ENCODE measurements at places on chromosomes 4 and X.

- DNase-seq = peak; percentile 84
Observed at GRCh38 chr4:53899586-53900270, 164.7 kb downstream of the CHIC2 start.

- DNase-seq = no peak
Observed at GRCh38 chrX:149494844-149495565, 10.1 kb downstream of the IDS start.

DNA sequence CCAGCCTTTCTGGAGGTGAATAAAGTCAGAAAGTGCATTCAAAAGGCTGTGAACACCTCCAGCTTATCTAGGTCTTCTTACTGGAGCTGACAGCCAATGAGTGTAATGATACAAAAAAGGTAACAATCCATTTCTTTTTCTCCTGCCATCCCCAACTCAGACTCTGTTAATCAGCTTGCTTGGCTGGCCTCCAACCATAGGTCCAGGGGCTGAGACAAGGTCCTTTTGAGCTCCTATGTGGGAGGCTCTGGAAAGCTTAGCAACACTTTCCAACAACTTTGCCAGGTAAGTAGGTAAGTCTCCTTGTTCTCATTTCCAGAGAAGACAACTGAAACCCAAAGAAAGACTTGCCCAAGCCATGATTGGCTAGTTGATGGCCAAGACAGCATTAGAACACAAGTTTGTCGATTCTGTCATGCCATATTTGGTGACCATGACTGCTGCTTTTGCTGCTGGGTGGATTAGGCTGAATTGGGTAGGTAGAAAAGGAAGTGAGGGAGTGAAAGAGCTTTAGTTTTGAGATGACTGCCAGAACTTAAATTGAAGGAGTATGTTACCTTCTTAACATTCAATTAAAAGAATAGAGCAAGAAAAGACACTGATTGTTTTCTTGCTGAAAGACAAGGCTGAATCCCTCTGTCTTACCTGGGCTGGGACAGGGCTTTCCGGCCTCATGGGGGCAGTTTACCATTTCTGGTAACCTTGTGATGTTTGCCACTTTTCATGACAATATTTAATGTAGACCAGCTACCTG is 22.8 kb downstream of the VSIG4 start:
- DNase-seq = no peak

DNA sequence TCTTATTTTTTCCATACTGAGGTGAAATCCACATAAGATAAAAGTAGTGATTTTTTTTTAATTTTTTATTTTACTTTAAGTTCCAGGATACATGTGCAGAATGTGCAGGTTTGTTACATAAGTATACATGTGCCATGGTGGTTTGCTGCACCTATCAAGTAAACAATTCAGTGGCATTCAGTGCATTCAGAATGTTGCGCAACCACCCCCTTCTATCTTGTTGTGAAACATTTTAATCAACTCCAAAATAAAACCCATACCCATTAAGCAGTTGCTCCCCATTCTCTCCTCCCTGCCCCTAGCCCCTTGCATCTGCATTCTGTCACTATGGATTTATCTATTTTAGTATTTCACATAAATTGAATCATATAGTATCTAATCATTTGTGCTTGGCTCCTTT is 121.2 kb downstream of the KLHL13 start:
- no peak for DNase-seq

DNA sequence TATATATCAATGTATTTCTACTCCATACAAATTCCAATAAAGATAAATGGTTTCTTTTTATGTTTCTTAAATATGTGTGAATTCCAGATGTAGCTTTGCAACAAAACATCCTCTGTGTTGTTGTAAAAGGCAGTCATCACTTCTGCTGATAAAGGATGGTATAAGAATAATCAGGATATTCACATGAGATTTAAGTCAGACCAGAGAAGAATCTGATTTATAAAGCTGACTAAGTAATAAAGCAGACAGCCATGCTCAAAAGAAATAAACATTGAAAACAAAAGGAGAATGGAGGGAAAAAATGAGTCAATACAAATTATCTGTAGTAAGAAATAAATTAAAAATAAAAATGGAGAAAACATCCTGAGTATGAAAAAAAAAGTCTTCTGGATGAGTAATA is 27.0 kb upstream of the SLC7A11 start:
- DNase-seq = no peak

- no peak for DNase-seq
Observed at GRCh38 chr4:76716020-76716419, 181.9 kb downstream of the SOWAHB start.

DNA sequence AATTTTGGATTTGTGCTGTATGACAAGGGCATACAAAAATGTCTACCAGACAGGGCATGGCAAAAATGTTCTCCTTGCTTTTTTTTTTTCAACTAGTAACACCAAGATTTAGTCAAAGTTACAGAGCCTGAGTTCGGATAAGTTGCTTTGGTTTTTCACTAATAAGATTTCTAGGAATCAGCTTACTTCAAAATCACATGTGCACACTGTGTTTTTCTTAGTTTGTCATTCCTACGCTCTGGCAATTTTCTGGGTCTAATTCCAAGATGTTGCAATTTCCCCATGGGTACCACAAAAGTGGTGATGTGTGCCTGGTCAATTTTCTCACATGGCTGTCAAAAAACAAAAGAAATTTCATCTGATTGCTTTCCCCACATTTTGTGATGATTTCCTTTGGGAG is 6.3 kb downstream of the C1QTNF7 start:
- no peak for DNase-seq

- DNase-seq = no peak
Observed at GRCh38 chrX:80812176-80812575, 2.5 kb upstream of the BRWD3 start.

DNA sequence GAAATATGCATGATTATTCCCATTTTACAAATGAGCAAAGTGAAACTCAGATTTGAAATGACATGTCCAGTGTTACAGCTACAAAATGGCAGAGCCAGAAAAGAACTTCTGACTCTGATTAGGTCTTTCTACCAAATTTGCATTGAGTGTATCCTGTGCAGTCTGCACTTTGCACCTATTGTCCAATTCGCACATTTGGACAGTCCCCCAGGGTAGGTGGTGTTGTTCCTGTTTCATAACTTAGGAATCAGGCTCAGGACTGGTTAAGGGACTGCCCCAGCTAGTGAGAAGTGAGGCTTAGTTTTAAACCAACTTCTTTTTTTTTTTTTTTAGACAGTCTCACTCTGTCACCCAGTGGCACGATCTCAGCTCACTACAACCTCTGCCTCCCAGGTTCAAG is 137.9 kb upstream of the NALF2 start:
- DNase-seq = no peak

GRCh38 chrX:16552546-16552945 is 97.4 kb upstream of the S100G start:
- DNase-seq = no peak

- DNase-seq = no peak
Observed at GRCh38 chr4:115720611-115721010, 607.2 kb upstream of the NDST4 start.

GRCh38 chr4:24643774-24644520 is 59.6 kb upstream of the DHX15 start:
- DNase-seq = no peak

GRCh38 chr4:152348670-152349069 is 187.2 kb downstream of the FBXW7 start:
- DNase-seq = no peak

DNA sequence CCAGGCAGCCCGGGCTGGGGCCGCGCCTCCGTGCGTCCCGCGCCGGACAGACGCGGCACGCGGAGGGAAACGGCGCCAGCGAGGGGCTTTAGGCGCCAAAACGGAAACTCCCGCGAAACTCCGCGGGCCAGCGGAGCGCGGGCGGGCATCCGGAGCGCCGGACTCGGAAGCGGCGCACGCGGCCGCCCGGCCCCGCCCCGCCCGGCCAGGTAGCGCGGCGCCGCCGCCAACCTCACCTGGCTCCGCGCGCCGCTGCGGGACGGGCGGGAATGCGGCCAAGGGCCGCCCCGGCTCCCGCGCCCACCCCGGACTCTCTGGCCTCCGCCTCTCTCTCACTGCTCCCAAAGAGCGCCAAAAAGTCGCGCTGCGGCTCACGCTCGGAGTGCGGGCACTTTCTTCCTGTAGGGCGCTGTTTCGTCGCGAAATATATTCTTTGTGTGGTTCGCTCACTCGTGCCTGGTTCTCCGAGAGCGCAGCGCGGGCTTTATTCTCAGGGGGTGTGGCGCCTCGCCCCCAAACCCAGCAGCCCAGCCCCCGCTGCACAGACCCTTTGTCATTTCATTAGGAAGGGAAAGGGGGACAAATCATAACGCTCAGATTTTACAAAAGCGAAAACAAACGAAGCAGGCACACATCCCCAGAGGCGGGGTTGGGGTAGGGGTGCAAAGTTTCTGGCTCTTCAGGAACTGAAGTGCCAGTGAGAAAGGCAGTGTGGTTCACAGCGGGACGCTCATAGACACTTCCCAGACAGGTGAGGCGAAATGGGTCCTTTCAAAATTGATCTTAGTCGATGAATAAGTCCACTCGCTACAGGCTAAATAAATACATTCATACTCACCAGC is 961 bp upstream of the MBNL3 start:
- no peak for DNase-seq

GRCh38 chr4:37976991-37977470 is 16.8 kb downstream of the PTTG2 start:
- DNase-seq = peak; percentile 45

GRCh38 chr4:159390648-159391047 is 287.8 kb downstream of the RAPGEF2 start:
- DNase-seq = peak; percentile 96

GRCh38 chr4:154004507-154005170 is 215.8 kb upstream of the SFRP2 start:
- DNase-seq = peak; percentile 78

DNA sequence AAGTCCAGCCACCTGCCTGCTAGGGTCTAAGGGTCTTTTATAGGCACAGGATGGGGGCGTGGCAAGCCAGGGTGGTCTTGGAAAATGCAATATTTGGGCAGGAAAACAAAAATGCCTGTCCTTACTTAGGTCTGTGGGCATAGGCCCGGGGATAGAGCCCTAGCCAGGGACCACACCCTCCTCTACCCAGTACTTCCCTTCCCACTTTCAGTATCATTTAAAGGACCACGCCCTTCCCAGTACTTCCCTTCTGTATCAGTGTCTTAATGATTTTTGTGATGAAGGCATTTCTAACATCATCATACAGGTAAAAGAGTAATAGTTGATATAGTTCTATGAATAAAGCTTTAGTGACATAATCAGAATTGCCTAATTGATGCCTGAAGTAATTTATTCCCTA is 11.4 kb downstream of the BANK1 start:
- no peak for DNase-seq

- no peak for DNase-seq
Observed at GRCh38 chr4:188650516-188650915, 511.3 kb downstream of the TRIML1 start.

GRCh38 chr4:3338321-3338838 is 45.6 kb downstream of the RGS12 start:
- DNase-seq = no peak

- DNase-seq = no peak
Observed at GRCh38 chr4:112147697-112148096, 2.4 kb downstream of the FAM241A start.

DNA sequence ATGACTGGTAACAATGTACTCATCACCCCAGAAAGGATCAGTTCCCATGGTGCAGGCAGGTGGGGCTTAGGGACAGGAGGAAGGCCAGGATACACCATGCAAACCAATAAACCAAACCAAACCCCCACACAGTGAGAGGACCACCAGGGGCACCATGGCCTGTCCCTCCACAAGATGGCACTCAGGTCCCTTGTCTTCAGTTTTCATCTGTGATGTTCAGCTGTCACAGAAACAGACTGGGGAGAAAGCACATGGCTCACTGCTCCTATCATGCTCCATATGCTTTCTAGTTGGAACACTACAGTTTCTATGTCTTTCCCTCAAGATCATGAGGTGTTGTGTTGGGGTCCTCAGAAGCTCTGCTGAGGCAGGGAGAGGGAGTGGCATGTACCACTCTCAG is 10.1 kb downstream of the HS3ST1 start:
- no peak for DNase-seq

Measured in fibroblast of skin of left quadriceps (primary cell).